ENCODE measurements at places on chromosomes 5 and 9.

- DNase-seq: no peak
These were observed 158.1 kb downstream of the FER start for GRCh38 chr5:108905805-108906204.

DNA sequence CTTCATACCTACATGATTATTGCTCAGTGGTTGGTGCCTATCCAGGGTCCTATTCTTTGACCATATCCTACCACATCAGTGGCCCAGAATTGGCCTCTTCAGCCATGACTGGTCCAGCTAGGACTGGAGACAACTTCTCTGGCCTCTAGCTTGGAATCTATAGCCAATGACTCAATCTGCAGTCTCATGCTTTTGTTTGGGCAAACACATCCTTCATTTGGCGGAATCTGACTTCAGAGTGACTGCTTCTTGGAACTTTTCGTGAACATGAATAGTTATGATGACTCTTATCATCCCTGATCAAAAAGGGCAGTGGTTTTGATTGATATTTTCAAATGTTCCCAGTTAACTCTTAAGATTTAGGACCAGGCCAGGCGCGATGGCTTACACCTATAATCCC lies 134.1 kb downstream of the PAPPA start:
- DNase-seq: no peak

DNA sequence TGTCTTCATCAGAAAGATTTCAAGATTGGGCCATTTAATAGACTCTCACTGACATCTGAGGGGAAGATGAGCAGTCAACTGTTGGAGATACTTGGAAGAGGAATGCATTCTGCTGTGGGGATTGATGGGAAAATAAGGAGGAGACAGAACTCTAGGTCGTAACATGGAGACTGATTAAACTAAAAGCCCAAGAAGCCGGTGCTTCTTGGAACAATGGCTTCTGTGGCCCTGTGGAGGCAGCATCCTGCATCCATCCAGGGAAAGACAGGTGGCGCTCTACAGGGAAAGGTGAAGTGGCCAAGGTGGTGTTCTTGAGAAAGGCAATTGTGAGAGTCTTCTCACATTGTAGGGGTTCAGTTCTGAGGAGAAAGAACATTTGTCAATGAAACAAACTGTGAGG lies 31.3 kb downstream of the ZFAND5 start:
- no peak for DNase-seq

GRCh38 chr5:143405063-143405848 lies 1.8 kb upstream of the NR3C1 start:
- DNase-seq: peak; percentile 69

DNA sequence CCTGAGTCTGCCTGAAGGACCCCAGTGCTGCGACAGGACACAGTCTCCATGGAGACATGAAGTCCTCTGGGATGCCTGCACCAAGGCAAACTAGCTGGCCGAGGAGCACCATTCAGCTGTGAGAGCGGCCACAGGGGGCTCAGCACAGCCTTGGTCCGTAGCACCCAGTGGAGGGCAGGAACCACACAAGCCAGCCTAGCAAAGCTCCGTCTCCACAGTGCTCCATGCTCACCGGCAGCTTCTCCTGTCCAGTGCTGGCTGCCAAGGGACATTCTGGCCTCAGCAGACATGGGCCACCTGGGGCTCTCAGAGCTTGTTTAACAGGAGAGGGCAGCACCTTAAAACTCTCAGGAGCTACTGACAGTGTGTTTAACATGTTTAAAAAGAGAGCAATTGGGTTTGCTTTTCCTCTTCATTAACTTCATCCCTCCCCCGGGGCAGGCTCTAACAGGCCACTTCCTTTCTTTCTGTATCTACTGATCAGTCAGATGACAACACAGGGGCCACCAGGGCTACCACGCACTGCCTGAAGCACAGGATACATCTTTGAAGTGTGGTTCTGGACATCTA lies 57.0 kb downstream of the SECISBP2 start:
- no peak for DNase-seq

DNA sequence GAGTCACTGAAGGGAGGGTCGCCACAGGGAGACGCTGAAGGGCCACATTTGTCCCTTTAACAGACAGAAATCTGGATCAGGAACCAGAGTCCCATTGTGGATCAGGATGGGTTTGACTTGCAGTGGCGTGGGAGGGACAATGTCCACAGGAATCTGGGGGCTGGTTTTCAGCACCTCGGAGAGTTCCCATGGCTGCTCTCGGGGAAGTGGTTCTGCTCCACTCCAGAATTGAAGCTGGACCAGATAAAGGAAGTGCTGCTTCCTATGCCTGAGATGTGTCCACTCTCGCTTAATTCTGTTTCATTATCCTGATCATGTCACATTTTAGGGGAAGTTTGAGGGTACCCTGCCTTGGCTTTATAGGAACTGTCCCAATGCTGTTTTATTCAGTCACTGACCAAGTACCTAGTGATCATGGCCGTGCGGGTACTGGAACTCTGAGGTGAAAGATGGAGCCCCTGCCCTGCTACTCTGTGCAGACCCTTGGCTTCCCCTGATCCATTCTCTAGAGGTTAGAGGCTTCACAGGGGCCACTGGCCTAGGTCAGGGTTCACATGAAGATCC lies 28.7 kb downstream of the ENHO start:
- DNase-seq: peak; percentile 70

DNA sequence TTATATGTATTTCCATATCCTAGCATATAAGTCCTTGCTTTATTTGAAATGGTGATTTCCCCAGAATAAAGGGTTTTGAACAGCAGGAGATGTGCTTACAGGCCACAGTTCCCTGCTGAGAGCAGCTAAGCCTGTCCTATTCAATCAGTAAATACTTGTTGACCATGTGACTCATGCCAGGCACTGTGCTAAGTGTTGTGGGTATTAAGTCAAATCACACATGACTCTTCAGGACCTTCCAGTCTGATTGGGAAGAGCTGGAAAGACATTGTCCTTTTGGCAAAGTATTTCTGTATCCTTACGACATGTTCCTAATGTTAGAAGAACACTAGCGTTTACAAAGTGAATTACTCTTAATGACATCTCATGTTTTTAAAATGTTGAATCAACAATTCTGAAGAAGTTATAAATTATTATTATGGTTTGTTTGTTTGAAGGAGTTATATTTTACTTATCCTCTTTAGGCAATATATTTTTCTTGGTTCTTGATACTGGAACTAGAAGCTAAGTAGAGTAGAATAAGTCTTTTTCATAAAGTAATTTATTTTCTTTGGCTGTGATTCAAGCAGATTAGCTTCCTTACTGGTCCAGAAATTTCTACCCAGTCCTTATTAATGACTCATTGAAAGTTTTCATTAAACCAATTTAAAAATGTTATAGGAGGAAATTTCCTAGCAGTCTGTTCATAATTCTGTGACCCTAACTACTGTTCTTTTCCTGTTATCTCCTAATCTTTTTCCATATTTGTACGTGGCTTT lies 82.1 kb downstream of the GAPVD1 start:
- DNase-seq: peak; percentile 57

- DNase-seq: no peak
These were observed 7.6 kb downstream of the RNF38 start for GRCh38 chr9:36392489-36392888.

GRCh38 chr5:2877522-2877921 lies 126.0 kb upstream of the IRX2 start:
- no peak for DNase-seq

DNA sequence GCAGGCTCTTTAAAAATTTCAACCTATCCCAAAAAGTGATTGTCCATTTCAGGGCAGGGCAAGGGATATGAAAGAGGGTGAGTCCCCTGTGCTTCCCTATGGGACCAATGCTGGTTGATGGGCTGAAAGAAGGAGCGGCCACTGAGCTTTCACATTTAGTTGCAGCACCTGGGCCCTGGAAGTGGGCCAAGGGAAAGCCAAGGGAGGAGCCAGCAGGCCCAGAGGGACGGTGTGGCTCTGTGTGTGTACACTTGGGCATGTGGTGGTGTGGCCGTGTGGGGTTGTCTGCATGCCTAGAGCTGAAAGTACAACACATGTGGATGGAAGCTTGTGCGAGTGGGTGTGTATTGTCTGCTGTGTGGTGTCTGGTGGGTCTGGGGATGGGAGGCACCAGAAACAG lies 14.0 kb upstream of the PSMD5 start:
- DNase-seq: no peak

GRCh38 chr5:7753181-7753580 lies 97.8 kb downstream of the CFAP90 start:
- no peak for DNase-seq

GRCh38 chr9:89969156-89969675 lies 364.4 kb downstream of the GADD45G start:
- no peak for DNase-seq

DNA sequence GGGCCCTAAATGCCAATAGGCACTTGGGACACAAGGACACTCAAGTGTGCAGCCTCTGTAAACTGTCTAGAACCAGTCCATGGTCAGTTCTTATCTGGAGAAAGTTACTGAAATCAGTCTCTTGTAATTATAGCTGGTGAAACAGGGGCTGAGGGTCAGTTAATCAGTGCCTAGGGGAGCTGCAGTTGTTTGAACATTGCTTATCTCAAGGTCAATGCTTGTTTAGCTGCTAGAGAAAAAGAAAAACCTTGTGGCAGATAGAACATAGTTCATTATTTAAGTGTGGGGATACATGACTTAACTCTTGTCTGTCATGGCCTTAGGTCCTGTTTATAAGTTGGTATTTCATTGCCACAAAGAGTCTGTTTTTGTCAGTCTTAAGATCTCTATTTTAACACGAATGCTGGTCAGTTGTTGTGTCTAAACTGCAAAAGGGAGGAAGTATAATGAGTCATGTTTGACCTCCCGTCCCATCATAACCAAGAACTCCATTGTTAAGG lies 108.0 kb downstream of the STARD4 start:
- no peak for DNase-seq

- DNase-seq: peak; percentile 58
These were observed 473 bp downstream of the IRGM start for GRCh38 chr5:150846654-150847333.

- no peak for DNase-seq
These were observed 9.6 kb downstream of the ZNF608 start for GRCh38 chr5:124736805-124737188.

- DNase-seq: no peak
These were observed 75.8 kb downstream of the INIP start for GRCh38 chr9:112642126-112642525.

GRCh38 chr5:128252196-128252595 lies 168.6 kb downstream of the SLC12A2 start:
- DNase-seq: no peak

GRCh38 chr5:556909-557441 lies 32.7 kb upstream of the SLC9A3 start:
- DNase-seq: no peak

DNA sequence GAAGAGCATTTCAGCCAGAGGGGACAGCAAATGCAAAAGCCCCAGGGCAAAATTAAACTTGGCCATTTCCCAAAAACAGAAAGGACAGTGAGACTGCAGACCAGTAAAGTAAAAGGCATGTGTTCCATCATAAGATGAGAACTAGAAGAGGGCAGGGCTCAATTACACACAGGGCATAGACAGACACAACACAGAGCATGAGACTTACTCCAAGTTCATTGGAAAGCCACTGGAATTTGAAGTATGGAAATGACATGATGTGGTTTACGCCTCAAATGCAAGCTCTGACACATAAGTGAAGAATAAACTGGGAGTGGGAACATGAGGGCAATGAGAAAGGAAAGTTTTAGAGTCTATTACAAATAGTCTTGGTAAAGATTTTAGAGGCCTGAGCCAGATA lies 446.6 kb upstream of the GRIA1 start:
- no peak for DNase-seq

DNA sequence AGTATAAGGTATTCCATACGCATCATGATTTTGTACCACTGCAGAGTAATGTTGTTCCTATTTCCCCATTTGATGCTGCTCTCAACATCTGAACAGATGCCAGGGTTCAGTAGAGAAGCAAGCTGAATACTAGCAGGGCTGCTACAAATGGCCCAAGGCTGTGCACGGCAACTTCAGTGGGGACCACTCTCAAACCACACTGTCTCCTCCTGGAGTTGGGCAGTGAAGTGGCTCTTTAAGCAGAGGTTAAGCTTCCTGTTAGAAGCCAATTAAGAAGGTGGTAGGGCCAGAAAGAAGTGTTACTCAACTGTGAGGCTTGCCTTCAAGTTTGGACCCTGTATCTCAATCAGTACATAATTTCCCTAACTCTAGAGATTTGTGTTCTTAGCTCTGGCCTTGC lies 32.0 kb downstream of the TMEM245 start:
- DNase-seq: no peak

DNA sequence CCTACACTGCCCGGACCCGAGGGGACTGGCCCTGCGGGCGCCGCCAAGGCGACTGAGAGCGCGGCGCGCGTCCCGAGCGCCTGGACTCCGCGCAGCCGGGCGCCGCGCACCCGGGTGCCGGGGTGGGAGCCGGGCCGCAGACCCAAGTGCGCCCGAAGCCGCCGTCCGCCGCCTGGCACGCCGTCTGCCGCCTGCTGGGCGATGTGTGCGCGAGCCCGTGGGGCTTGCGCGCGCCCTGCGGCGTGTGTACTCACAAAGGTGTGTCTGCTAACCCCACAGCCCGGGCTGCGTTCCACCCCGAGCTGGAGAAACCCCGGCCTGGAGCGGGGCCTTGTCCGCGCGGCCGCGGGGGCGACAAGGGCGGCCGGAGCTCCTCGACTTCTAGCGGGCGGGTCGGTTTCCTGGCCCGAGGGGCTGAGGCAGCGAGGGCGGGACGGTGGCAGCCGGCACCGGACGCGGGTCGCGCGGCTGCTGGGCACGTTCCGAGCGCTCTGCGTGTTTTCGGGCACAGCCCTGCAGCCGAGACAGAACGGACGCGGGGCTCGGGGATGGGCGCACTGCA lies 1.1 kb upstream of the ZSWIM6 start:
- DNase-seq: peak; percentile 68

DNA sequence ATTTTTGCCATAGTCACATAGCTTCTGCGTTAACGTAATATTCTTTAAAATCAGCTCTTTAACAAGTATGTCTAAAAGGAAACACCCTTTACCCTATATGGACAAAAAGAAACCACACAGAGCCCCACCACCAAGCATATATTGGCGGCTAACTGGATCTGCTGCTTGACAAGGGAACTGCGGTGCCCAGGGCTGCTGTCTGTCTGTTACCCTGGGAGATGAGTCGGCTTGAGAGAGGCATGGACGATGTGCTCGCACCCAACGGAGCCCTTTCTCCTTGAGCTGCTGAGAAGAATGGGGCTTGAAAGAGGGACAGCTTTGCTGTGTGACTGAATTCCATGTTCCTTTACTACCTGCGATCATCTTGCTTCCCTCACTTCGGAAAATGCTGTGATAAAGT lies 158.6 kb upstream of the SHB start:
- DNase-seq: no peak

DNA sequence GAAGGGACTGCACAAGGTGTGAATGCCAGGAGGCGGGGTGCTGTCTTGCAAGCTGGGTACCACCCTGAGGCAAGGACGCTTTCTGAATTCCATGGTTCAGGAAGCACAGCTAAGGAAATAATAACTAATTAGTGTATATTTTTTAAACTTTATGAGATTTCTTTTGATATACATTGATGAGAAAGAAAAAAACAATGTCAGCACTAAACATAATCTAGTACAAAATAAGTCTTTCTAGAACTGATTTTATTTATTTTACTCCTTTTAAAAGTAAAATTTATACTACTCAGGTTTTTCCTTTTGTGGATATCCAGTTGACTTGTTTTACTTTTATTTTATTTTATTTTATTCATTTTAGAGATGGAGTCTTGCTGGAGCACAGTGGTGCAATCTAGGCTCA lies 3.6 kb downstream of the DNAJC21 start:
- no peak for DNase-seq

Measured in neuronal stem cell (in vitro differentiated cells).